Mesenchymal stem cell (in vitro differentiated cells and primary cell): ENCODE measurements at places on chromosomes 1 and 21.

DNA sequence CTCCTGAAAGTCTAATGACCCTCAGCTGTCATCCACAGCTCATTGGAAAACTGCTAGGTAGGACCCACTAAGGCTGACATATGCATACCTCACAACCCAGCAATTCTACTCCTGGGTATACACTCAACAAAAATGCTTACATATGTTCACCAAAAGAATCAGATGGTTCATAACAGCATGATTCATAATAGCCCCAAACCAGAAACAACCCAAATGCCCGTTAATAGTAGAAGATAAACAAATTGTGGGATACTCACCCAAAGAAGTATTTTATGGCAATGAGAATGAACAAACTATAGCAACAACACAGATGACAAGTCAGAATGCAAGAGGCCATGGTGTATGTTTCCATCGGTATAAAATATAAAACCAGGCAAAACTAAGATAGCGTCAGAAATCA, 124.6 kb downstream of the HLCS start:
- H3K36me3 ChIP-seq: no peaks in the 10 kb centered on the region
- H3K27ac ChIP-seq: no peak overlapping the region
- H3K27me3 ChIP-seq: no peaks in the 10 kb centered on the region

- no peak overlapping the region for H3K27ac ChIP-seq
- no peak for DNase-seq
- H3K27me3 ChIP-seq: no peaks in the 10 kb centered on the region
- no peaks in the 10 kb centered on the region for H3K4me1 ChIP-seq
Measured at GRCh38 chr1:74995821-74996220, 138.4 kb upstream of the LHX8 start.

- no peak overlapping the region for H3K4me3 ChIP-seq
- H3K4me1 ChIP-seq: no peaks in the 10 kb centered on the region
- DNase-seq: no peak
- no peaks in the 10 kb centered on the region for H3K27me3 ChIP-seq
Measured at GRCh38 chr1:50667272-50667671, 244.0 kb upstream of the DMRTA2 start.

DNA sequence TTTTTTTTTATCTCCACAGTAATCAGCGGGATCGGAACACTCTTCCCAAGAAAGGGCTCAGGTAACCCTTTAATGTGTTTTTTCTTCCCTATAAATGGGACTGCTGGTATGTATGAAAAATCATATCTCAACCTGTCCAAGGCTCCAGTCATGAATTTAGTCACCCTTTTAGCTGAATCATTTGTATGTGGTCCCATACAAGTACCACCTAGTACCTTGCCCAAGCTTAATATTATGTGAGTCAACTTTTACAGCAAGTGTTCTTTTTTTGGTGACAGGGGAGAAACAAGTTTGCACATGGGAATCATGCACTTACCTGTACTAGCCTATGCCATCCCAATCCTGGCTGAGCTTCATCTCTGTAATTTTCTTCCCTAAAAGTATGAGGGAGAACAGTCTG, 43.7 kb upstream of the IPO9 start:
- H3K4me3 ChIP-seq: no peak overlapping the region
- no peak for DNase-seq
- H3K27me3 ChIP-seq: no peaks in the 10 kb centered on the region

DNA sequence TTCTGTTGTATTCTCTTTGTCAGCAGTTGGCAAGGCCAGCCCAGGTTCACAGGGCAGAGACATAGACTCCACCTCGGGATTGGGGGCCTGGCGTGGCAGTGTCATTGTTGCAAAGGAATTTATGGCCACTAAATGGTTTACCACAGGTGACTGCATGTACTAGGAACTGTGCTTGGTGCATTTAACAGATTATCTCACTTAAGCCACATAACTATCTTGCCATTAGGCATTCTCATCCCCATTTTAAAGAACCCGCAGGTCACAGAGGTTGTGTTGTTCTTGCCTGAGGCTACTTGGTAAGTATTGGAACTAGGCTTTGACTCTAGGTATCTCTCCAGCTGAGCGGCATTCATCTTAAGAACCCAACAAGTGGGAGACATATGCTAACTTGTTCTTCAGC, 9.7 kb downstream of the TLCD4 start:
- H3K4me3 ChIP-seq: no peak overlapping the region
- no peaks in the 10 kb centered on the region for H3K36me3 ChIP-seq
- DNase-seq: no peak
- H3K27me3 ChIP-seq: no peaks in the 10 kb centered on the region
- no peaks in the 10 kb centered on the region for H3K4me1 ChIP-seq

DNA sequence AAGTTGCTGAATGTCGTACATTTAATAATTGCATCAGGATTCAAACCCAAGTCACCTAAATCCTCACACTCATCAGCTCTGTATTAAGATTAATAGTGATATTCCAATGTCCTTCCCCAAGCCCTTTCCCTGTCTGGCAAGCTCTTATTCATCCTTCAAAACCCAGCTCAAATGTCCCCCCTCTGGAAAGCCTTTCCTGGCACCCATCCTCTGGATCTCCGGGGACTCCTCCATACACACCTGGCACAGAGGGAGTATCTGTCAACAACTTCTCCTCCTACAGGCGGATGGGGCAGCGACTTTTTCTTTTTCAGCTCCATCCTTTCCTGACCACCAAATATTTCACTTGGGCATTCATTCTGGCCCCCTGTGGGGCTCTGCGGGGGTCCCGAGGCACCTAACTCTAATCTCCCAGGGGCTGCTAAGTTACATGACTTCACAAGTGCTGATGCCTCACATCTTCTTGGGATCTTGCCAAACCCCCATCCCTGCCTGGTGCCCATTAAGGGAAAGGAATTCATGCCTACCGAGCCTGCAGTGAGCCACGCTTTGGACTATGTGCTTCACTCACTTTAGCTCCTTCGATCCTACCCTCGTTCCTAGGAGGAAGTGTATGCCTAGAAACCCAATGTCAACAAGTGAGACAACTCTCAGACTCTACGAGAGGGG, 15.2 kb downstream of the TINAGL1 start:
- peaks cover 37% of the 10 kb centered on the region for H3K4me1 ChIP-seq
- H3K27me3 ChIP-seq: peaks cover 3% of the 10 kb centered on the region
- H3K4me3 ChIP-seq: no peak overlapping the region
- peak overlapping the region; percentile 57 for H3K27ac ChIP-seq

- no peak overlapping the region for H3K4me3 ChIP-seq
- no peaks in the 10 kb centered on the region for H3K36me3 ChIP-seq
- H3K27ac ChIP-seq: no peak overlapping the region
- no peak for DNase-seq
- H3K27me3 ChIP-seq: no peaks in the 10 kb centered on the region
Measured at GRCh38 chr1:222886878-222887351, 72.1 kb downstream of the DISP1 start.

DNA sequence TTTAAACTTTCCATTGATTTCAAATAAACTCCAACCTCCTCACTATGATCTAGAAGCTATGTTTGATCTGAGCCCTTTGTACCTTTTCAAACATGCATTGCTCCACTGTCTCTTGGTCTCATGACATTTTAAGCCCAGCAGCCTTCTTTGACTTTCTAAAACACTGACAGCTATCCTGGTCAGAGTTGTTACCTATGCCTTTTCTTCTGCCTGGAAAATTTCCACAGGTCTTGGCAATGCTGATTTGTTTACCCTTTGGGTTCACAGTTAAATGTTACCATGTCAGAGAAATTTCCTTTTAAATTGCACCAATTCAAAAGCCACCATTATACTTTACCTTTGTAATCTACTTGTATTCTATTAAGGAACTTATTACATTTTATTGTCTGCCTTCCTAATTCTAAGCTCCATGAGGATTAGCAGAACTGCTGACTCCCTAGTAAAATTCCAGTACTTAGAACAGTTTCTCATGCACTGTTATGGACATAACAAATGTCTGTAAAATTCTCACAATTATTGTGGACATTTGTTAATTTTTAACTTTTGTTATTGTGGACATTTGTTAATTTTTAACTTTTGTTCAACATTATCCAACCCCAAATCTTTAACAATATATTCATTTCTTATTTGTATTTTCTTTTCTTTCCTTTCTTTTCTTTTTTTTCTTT, 1064.4 kb downstream of the NCAM2 start:
- H3K36me3 ChIP-seq: no peaks in the 10 kb centered on the region
- DNase-seq: no peak
- H3K4me1 ChIP-seq: no peaks in the 10 kb centered on the region
- no peak overlapping the region for H3K4me3 ChIP-seq

GRCh38 chr21:14833666-14834351, 231.0 kb downstream of the NRIP1 start:
- no peaks in the 10 kb centered on the region for H3K27me3 ChIP-seq
- H3K4me1 ChIP-seq: no peaks in the 10 kb centered on the region
- DNase-seq: no peak
- H3K36me3 ChIP-seq: no peaks in the 10 kb centered on the region
- no peak overlapping the region for H3K27ac ChIP-seq

DNA sequence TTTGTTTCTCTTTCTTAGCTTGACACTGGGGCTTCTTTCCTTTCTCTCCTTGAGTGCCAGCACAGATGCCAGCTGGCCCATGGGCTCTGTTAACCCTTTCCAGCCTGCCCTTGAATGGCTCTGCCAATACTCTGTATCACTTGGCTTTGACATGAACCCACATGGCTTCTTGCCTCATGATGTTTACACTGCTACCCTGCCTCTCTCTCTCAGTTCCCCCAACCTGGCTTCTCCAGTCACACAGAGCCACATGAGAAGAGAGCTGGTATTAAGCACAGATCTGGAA, 262.4 kb downstream of the OMA1 start:
- no peak overlapping the region for H3K4me3 ChIP-seq
- H3K27ac ChIP-seq: no peak overlapping the region
- no peaks in the 10 kb centered on the region for H3K36me3 ChIP-seq
- no peak for DNase-seq
- H3K27me3 ChIP-seq: no peaks in the 10 kb centered on the region
- H3K4me1 ChIP-seq: no peaks in the 10 kb centered on the region

GRCh38 chr21:43353282-43354025, 73.5 kb downstream of the SIK1 start:
- H3K4me3 ChIP-seq: no peak overlapping the region
- no peaks in the 10 kb centered on the region for H3K36me3 ChIP-seq
- no peak for DNase-seq
- H3K27ac ChIP-seq: no peak overlapping the region
- no peaks in the 10 kb centered on the region for H3K4me1 ChIP-seq
- peaks cover 11% of the 10 kb centered on the region for H3K27me3 ChIP-seq

DNA sequence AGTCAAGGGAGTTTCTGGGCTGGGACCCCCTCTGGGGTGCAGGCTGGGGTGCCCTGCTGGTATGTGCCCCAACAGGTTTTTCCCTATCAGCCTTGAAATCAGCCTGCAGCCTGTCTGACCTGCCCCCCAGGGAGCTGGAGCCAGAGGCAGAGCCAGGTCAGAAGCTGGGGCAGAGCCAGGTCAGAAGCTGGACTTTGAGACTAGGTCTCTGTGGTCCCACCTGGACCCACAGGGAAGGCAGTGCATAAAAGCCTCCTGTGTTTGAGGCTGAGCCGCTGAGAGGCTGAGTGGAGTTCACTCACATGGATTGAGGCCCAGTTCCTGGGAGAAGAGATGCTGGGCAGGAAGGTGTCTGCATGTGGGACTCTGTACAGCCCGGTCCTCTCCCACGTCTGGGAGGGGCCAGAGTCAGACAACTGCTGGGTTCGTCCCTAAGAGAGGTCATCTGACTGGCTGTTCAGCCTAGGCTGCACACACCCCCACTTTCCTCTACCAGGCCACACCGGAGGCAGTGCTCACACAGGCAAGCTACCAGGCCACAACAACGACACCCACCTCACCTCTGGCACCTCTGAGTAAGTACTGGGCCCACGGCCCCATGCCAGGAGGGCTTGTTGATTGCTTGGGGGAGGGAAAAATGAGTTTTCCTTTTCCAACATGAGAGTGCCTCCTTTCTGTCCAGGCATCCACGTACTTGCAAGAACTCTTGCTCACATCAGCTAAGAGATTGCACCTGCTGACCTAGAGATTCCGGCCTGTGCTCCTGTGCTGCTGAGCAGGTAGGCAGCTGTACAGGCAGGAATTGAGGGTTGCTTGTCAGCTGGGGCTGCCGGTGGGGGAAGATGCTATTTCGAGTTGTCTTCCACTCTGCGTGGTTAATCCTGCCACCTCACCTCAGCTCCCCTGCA, at the start of gene ANXA9:
Gene ANXA9 (plus strand): TSS at position 488 of the 908 bp plus-strand sequence. CDS start 814 bp downstream, outside the sequence.
- H3K36me3 ChIP-seq: no peaks in the 10 kb centered on the region
- H3K4me1 ChIP-seq: peaks cover 27% of the 10 kb centered on the region
- peak; percentile 30 for DNase-seq

DNA sequence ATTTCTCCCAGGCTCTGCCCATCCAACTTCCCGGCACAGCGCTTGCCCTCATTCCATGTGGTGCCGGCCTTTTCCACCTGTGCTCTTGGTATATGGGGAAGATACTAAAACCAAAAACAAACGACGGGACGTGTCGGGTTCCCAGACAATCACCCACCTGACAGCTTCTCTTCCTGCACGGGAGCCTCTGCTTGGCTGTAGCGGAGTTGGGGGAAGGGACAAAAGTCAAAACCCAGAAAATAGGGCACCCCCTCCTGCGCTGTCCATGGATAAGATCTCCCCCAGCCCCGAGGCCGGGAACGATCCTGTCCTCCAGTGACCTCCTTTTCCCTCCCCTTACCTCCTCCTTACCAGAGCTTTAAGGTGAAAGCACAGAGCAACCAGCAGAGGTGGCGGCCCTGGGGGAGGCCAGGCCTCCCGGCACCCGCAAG, 640 bp downstream of the JTB start:
- peak overlapping the region; percentile 61 for H3K4me3 ChIP-seq
- peaks cover 5% of the 10 kb centered on the region for H3K4me1 ChIP-seq
- H3K36me3 ChIP-seq: peaks cover 67% of the 10 kb centered on the region
- H3K27ac ChIP-seq: no peak overlapping the region
- DNase-seq: no peak

- no peaks in the 10 kb centered on the region for H3K27me3 ChIP-seq
- no peak overlapping the region for H3K4me3 ChIP-seq
- H3K27ac ChIP-seq: no peak overlapping the region
Measured at GRCh38 chr1:14511166-14511680, 87.3 kb upstream of the KAZN start.

DNA sequence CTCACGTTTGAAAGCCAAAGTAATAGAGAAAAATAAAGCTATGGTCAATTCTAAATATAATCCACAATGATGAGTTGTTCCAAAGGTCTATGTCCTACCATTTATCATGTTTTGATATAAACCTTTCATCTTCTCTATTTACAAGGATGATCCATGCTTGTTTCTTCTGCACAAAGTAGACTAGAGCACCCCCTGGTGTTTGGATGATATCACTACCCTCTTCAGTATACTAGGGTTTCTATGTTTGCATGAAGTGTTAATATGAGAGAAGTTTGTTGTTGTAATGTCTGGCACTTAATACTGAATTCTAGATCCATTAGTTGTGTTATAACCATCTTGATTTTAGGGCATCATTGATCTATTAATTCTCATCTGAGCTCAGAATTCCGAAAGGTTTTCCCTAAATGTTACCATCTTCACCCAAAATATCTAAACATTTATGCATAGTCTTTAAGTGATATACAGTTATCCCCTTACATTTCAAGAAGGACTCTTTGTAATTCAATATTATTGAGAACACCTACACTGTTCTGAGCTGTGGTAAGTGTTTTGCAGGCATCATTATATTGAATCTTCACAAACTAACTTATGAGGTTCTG, 21.1 kb downstream of the CLDN8 start:
- peak; percentile 2 for DNase-seq
- no peaks in the 10 kb centered on the region for H3K36me3 ChIP-seq
- H3K27me3 ChIP-seq: no peaks in the 10 kb centered on the region
- no peak overlapping the region for H3K27ac ChIP-seq
